ENCODE measurements at places on chromosomes 12 and 14.

DNA sequence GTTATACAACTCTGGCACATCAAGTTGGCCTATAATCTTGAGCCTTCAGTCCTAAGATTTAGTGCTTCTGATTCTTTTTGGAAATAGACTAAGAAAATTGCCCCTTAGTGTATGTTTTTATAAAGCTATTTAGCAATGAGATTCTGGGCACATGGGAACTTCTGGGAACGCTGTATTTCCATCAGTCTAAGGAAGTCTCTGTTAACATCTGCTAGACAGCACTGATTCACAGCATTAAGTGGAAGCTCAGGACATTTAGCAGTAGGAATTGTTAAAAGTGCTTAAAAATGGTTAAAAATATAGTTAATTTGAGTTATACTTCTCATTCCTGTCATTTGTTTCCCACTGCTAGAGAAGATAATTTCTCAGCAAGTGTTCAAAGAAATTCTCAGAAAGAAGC is 579.1 kb downstream of the SLC16A7 start:
- DNase-seq: no peak

- no peak for DNase-seq
These were observed 15.9 kb upstream of the AEBP2 start for GRCh38 chr12:19423166-19423930.

DNA sequence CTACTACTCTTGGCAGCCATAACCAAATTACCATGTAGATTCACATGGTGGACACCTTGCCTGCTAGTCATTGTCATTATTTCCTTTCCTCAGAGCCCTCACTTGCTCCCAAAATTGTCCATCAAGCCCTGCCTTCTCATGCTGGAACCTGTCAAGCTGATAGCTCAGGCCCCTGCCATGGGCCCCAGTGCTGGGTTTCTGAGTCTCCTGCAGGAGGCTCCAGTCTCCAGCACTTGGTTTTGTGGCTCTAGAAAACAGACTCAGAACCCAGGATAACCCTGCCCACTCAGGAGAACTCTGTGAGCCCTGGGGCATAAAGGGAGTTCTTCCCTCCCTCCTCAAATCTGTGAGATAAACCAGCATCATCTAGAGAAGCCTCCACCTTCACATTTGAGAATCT is 10.8 kb downstream of the KRT71 start:
- DNase-seq: no peak

GRCh38 chr12:116640281-116640680 is 81.1 kb downstream of the MAP1LC3B2 start:
- DNase-seq: no peak

DNA sequence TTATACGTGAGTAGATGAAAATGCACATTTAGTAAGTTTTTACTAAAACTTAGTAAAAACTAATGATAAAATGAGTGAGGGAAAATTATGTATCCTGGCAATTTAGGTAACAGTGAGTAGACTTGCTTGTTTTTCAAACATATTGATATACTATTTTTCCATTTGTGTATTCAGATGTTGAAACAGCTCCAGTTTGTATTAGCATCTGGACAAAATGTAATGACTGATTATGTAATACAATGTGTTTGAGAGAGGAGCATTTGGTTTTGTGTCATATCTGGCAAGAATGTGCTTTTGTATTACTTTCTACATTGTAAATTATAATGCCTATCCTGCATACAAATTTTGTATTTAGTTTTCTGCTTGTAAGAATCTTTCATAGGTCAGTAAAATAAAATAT is 5.6 kb downstream of the CNOT2 start:
- DNase-seq: no peak

DNA sequence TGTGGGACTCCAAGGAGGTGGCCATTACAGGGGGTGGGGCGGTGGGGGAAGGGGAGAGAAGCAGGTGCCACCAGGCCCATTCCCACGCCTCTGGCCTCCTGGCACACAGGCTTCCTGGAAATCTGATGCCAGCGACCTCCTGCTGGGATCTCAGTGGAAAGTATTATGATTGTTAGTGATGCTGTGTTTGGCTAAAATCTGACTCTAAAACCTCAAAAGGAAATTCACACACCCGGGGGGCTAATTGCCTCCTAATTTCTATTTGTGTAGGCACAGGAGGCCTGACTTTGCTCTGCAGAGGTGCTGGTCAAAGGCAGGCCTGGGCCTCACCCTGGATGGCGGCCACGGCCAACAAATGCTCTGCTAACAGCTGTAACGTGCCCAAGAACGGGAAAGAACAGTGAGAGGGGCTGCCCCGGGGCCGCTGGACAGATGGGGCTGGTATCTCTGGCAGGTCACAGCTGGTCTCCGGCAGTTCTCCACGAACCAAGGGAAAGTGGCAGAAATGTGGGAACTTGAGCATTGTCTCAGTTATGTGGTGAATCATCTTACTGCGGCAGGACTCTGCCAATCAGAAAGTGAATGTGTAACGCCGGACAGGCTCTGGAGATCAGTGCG is 14.3 kb downstream of the FAM181A start:
- no peak for DNase-seq

- no peak for DNase-seq
These were observed 34.6 kb downstream of the PTPRR start for GRCh38 chr12:70885956-70886355.

GRCh38 chr12:120822832-120823503 is 81.2 kb downstream of the SPPL3 start:
- no peak for DNase-seq
